ENCODE measurements at places on chromosomes 12 and 14.
A peak's percentile ranks its signal among the peaks of the same experiment; 100 is the strongest.

DNA sequence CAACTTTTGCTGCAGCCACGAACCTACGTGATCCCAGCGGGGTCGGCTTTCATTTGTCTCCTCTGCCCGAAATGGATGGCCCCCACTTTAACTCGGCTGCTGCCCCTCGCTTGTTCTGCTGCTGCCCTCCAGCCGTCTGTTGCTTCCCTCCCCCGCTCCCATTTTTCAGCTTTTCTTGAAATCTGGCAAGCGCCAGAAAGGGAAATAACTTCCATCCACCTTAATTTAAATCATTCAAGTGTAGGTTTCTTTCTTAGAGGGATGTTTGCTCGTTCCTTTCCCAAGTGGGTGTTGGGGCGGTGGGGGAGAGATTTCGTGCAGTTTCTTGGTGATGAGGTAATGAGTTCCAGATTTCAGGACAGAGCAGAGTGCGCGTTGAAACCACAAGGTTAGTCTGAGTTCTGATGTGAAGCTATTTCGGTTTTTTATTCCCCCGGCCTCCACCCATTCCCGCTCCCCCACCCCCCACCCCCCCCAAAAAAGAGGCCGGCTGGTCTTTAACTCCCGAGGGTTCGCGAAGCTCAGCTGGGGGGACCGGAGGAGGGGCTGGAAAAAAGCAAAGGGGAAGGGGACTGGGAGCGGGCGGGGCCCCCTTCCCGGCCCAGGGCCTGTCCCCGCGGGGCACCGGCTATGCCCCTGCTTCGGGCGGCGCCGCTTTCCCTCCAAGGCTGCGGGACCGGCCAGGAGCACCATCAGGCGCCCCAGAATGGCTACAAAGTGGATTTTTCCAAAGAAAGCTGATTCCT lies 2.2 kb upstream of the ZFP36L1 start:
- no peak for DNase-seq

GRCh38 chr12:1127021-1127420 lies 136.0 kb downstream of the ERC1 start:
- no peak for DNase-seq

DNA sequence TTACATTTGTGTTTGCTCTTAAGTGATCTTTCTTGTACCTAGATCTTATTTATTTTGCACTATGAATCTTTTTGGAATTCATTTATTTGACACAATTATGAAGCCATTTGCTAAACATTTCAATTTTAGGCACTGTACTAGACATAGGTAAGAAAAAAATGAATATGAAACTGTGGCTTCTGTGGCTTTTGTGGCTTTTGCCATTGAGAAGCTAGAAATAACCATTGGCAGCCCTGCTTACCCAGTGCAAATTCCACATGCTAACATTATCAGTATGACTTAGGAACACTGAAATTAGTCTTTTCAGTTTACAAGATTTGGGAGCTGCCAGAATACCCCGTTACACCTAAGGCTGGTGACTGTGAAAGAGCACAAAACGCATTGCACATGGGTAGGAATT lies 60.1 kb downstream of the FSCB start:
- DNase-seq, result no peak

DNA sequence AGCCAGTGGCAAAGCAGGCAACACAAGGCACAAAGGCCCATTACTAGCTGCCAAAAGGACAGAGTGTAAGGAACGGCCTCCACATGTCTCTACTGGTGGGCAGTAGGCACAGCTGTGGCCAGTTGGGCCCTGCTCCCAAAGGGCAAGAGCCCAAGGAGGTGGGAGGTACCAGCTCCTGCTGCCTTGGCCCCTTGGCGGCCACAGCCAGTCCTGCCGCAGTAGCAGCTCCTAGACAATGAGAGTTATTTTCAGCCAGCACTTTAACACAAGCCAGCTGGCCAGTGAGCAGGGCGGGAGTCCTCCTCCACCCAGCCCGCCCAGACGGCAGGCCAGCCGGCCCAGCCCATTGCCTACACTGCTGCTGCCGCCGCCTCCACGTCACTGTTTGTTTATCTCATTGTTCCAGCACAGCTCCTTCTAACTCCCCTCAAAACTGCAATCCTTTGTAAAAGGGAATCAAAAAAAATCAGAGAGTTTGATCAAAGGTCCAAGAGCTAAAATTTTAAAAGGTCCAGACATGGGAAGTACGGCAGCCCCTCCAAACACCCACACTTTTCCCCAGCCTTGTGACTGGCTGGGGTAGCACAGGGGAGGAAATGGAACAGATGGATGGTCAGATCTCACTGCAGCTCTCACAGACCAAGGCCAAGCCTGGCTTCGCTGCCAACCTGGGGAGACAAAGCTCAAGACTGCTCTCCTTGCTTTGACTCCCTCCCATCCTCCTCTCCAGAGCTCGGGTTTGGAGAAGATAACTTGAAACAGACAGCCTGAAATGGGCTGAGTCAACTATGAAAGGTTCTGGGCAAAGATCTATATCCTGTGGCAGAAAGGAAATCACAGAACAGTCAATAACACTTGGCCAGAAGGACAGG lies 33.5 kb downstream of the FMNL3 start:
- DNase-seq, result peak; percentile 92

- DNase-seq, result no peak
Observed at GRCh38 chr12:111322336-111323250, 46.3 kb downstream of the PHETA1 start.

- no peak for DNase-seq
Observed at GRCh38 chr12:123293178-123293760, 21.6 kb upstream of the CDK2AP1 start.

GRCh38 chr12:59689776-59690175 lies 93.9 kb downstream of the SLC16A7 start:
- no peak for DNase-seq

GRCh38 chr12:110619534-110619953 lies 5.6 kb downstream of the TCTN1 start:
- no peak for DNase-seq

DNA sequence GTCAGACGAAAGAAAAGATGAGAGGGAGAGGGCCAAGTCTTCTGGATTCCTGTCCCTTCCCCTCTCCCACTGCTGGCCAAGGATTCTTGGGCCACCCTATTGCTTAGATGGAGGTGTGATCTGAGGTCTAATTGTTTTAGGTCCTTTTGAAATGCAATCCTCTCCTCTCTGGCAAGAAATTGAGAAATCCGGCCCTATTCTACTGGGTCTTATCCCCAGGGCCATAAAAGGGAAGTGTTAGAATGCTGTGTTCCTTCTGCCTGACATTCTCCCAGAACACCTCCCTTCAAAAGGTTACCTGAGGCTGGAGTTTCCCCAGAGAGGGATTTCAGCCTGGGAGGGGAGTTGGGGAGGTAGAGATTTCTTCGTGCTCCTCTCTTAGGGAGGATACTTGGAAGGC lies 4.4 kb downstream of the WNT5B start:
- DNase-seq, result no peak

DNA sequence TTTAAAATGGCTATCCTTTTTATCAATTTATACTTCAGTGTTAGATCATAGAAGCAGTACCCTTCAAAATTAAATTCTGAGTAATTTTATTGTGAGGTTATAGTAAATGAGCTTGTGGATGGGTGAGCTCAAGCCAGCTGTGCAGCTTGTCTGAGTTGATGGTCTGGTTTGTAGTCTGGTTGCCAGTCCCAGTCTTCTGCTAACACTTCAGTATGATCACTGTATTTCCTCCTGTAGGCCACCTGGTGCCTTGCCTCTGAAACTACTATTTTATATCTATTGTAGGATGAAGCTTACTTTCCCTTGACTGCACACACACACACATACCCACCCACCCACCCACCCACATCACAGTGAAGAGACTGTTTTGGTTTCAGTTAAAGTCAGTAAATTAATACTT lies 496.4 kb downstream of the PCNX1 start:
- peak; percentile 44 for DNase-seq

GRCh38 chr14:102908766-102909455 lies 13.6 kb upstream of the AMN start:
- DNase-seq, result no peak

DNA sequence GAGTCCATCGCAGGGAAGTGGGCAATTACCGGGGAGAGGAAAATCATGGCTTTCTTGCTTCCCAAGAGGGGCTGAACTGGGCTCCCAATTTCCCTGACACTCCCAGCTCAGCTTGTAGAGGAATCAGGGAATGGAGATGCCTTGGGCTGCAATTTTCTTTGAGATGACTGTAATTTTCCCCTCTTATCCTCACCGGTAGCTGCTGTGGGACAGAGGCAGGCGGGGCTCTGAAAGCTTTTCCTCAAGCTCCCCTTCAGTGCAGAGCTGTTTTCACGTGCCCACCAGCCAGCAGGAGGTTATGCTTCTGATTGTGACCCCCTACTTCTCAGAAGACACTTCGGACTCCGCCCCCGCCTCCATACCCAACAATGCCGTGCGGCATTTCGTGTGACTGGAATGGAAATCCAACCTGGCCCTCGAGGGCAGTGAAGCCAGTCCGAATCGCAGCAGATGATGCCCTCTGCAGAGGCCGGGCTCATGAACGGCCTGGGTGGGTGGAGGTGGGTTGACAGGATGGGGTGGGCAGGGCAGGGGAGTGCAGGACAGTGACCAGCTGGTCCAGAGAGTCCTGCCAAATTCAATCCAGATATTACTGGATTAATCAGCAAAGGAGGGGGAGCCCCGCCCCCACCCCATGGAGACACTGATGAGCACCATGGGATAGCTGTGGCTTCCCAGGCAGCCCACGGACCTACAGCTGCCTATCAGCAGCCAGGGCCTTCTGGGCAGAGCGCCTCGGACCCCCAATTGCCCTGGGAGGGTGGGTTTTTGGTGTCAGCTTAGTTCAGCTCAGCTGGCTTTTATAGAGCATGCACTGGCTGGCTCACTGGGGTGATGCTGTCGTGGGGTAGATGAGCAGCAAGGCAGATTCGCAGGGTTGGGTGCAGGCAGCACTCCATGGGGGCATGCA lies 37.6 kb downstream of the RTL1 start:
- DNase-seq, result no peak

GRCh38 chr14:100730581-100730980 lies 3.9 kb downstream of the DLK1 start:
- DNase-seq, result no peak

DNA sequence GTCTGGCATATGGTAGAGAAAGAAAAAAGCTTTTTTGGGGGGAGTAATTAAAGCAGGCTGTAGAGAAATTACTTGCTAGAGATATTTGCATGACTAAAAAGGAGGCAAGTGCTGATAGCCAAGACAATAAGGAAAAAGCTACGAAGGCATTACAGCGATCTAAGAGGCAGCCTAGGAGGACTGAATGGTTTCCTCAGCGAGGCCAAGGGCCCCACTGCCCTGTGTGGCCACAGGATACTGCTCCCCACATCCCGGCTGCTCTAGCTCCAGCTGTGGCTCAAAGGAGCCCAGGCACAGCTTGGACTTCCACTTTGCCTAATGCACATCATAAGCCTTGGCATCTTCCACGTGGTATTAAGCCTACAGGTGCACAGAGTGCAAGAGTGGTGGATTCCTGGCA lies 53.6 kb downstream of the LRRIQ1 start:
- no peak for DNase-seq

- no peak for DNase-seq
Observed at GRCh38 chr14:69644814-69645213, 33.4 kb downstream of the SUSD6 start.

GRCh38 chr12:113373969-113374368 lies 15.6 kb downstream of the PLBD2 start:
- no peak for DNase-seq

- peak; percentile 60 for DNase-seq
Observed at GRCh38 chr14:104134061-104134965, 4.1 kb upstream of the KIF26A start.

GRCh38 chr12:131066886-131067490 lies 113.3 kb downstream of the ADGRD1 start:
- no peak for DNase-seq

GRCh38 chr12:75837700-75838099 lies 193.9 kb downstream of the PHLDA1 start:
- DNase-seq, result peak; percentile 51

DNA sequence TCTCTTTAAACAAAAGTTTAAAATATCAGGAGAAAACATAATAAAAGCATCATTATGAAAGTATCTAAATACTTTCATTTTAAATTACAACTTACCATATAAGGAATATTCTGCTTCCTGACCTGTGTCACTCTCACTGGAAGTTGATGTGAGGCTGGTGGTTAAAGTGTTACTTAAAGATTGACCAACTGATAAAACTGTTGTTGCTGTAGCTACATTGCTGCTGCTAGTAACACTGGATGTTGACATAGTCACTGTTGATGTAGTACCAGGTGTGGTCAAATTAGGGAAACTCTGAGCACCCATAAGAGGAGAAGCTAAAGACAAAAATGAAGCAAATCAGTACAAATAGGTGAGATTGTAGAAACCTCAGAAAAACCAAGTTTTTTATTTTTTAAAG lies 79.9 kb downstream of the HECTD1 start:
- no peak for DNase-seq

DNA sequence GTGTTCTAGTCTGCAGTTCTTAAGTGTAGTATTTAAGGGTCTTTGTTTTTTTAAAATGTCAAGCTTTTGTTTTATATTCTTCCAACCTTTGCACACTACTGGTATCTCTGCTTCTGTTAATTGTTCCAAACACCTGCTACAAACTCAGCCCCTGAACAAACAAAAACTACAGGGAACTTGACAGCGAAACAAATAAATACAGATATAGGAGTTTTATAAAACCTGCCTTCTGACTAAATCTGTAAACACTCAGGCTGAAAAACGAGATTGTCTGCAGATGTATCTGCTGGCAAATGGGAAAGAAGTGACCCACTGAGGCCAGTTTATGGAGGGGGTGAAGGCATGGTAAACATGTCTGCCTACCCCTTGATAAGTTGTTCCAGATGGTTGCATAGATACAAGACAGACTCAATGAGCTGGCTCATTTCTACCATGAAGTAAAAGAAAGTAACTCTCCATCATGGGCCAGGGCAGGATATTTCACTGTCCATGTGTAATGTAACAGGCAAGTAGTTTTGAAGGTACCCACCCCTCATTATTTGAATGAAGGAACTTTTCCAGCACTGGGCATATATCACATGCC lies 75.6 kb downstream of the LMO3 start:
- DNase-seq, result no peak

- peak; percentile 35 for DNase-seq
Observed at GRCh38 chr12:131309700-131310099, 356.0 kb downstream of the ADGRD1 start.

GRCh38 chr12:75041472-75041871 lies 168.2 kb downstream of the KCNC2 start:
- no peak for DNase-seq

DNA sequence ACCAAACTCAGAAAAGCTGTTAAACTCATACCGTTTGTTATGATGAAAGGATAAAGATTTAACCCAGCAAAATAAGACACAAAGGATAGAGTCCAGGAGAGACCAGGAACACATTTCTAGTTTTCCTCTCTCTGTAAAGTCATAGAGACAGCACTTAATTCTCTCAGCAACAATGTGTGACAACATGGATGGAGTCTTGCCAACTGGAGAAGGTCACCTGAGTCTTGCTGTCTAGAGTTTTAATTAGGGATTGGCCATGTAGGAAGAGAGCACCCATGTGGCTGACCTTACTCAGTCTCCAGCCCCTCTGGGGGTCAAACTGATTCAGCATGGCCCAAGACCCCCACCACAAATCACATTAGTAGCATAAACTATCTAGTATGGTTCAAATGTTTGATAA lies 151.0 kb upstream of the ATF7IP start:
- no peak for DNase-seq

- DNase-seq, result no peak
Observed at GRCh38 chr12:126534942-126535341, 1469.7 kb downstream of the AACS start.

Data from SK-N-DZ (cell line).